ENCODE measurements at places on chromosomes 4 and X.
A peak's percentile ranks its signal among the peaks of the same experiment; 100 is the strongest.

DNA sequence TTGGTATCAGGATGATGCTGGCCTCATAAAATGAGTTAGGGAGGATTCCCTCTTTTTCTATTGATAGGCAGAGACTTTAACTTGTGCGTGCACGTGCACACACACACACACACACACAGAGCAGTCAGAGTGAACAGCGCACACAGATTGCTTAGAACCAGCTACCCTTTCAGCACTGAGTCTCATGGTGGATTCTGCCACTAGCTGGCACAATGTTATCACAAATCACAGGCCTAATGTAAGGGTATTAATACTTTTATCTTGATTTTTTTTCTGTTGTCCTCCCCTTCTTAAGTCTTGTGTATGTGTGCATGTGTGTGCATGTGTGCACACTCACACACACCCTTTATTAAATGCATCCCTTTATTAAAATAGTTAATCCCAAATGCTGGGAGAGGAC, 53.2 kb downstream of the HADH start:
- no peak for DNase-seq

DNA sequence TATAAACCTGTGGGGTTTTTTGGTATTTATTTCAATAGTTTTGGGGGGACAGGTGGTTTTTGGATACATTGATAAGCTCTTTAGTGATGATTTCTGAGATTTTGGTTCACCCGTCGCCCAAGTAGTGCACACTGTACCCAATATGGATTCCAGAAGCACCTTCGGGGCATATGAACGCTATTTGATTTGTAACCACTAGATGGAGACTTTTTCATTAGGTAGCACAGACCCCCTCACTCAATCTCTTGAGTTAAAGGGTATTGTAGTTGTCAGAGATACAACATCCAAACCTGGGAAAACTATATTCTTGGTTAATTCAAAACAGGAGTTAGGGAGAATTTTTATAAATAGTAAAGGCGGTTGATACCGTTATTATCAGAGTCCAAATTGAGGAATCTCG, 79.8 kb downstream of the SPANXN3 start:
- no peak for DNase-seq

DNA sequence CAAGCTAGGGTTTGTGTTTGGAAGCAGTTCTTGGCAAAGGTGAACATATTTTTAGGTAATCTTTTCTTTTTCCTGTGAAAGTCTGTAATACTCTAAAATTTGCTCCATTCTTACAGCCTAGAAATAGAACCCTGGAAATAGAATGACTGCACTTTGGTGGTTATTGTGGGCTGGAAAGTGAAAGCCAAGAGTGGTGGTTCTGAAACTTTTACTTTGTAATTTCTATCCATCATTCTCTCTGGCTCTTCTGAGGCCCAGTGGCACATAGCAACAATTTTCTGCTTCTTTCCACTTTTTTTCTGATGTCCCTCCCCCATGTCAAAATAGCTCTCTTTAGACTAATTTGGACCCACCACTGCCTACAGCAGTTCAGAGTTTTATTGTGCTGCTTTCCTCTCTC, 300.4 kb upstream of the RPS6KA3 start:
- no peak for DNase-seq

- DNase-seq = no peak
These were observed 2183.9 kb upstream of the TENM3 start for GRCh38 chr4:180059216-180059881.

DNA sequence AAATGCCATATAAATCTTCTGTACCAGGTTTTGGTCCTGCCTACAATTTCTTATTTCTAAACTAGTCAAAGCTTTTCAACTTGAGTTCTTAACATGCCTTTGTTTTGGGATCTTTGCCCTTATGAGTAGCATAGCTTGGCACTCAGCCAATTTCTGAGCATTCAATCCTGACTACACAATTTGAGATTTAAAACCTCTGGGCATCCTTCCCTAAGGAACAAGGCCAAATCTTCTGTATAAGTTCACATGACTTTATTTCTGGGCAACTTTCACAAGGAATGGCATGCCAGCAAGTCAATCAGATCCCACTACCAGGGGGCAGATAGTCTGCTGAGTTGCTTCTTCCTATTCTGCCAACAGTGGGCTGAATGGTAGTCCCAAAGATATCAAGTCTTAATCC, 254.2 kb downstream of the ADAMTS3 start:
- DNase-seq = no peak

- no peak for DNase-seq
These were observed 33.1 kb downstream of the SLC7A11 start for GRCh38 chr4:138209094-138209493.

GRCh38 chr4:139540632-139541031, 15.4 kb downstream of the SETD7 start:
- no peak for DNase-seq

DNA sequence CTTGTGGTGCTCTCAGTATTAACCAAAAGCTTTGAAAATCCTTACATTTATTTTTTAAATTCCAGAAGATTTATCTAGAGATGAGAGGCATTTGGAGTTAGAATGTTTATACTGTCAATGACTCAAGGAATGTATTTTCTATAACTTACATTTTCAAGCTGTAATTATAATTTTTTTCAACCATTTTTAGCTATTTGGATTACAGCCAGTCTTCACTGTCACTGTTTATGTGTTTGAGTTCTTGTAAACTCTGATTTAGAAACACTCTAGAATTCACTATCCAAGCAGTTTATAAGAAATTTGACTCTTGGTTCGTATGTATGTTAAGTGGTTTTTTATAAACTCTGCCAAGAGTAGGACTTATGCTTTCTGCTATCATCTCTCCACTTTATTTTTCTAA, 36.7 kb upstream of the GUCY1A1 start:
- DNase-seq = no peak

GRCh38 chrX:44082829-44083228, 109.6 kb upstream of the NDP start:
- DNase-seq = no peak

GRCh38 chrX:55488593-55489313, 895 bp downstream of the USP51 start:
- DNase-seq = peak; percentile 49
